WTC11 (cell line): ENCODE measurements at places on chromosomes 7 and 10.

DNA sequence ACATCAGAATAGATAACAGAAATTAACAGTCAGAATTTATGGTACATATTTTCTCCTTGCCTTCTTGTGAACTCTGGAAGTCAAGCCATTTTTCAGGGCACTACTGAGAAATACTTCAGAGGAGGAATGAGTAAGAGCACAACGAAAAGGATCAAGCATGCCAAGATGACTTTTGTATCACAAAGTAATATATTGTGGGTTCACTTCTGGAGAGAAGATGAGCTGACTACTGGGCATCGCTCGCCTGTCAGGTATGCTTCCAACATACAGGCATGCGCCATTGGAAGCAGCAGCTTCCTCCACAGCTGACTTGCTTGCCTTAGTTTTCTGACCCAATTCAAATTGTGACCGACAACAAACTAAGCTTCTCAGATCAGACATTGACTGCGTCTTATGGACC is 137.3 kb downstream of the VTI1A start:
- DNase-seq, result no peak

GRCh38 chr7:40202851-40203250 is 68.0 kb downstream of the SUGCT start:
- DNase-seq, result no peak

DNA sequence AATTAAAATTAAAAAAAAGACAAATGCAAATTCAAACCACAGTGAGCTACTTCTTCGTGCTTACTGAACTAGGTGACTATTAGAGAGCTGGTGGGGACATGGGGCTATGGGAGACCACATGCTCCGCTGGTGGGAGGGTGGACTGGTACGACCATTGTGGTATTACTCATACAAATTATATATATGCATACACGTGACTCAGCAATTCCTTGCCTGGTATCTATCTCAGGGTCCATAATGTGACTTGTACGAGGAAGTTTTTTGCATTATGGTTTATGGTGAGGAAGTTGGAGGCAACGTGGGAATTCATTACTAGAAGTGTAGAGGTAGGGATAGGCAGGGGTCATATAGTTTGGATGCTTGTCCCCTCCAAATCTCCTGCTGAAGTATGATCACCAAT is 1112.7 kb downstream of the TYW1 start:
- no peak for DNase-seq

GRCh38 chr7:115024276-115024675 is 102.4 kb downstream of the MDFIC start:
- DNase-seq, result no peak

DNA sequence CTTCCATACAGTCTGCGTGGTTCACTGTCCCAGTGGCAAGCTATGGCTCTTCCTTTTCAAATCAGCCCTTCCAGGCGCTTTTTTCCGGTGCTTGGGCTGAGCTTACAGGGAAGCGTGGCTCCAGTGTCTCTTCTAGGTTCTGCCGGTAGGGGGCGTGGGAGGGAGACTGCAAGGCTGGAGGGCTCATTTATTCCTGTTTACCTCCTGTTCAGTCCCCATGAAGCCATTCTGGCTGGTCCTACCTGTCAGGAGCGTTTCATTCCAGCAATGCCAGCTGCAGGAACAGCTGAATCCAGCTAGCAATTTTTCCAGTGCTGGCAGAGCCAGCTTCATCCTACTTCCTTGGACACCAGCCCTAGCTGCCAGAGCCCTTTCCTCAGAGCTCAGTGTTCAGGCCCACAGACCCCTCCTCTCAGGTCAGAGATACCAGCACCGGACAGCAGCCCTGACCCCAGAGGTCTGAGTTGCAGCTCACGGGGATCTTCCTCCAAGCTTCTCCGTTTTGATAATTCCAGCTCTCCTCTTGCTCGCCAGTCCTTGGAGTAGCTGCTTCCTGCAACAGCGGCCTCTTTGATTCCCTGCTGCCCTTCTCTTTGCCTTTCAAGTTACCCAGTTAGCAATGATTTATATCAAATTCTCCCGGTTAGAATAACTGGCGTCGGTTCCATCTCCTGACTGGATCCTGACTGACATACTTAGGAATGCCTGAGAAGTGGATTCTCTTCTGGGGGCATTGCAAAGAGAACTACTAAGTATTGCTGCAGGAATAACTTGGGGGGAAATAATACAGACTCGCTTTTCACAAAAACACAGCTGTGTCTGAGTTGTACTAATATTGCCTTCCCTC is 129.8 kb downstream of the FRMD4A start:
- DNase-seq, result peak; percentile 80

- DNase-seq, result no peak
Measured at GRCh38 chr7:157439761-157440160, 103.0 kb downstream of the DNAJB6 start.

DNA sequence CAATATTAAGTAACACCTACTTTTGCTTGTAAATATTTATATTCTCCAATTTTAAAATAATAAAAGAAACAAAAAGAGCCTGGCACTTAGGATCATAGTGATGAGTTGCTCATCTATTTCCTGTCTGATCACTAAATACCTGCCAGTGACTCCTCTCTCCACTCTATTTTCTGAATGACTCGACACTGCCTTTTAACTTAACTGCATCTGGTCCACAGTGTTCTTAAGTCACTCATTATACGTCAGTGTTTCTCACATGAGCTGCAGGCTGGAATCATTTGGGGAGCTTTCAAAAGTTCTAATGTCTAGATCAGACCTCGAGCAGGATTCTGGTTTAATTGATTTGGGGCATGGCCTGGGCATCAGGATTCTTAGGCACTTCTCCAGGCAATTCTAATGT is 78.0 kb upstream of the AGBL3 start:
- no peak for DNase-seq

DNA sequence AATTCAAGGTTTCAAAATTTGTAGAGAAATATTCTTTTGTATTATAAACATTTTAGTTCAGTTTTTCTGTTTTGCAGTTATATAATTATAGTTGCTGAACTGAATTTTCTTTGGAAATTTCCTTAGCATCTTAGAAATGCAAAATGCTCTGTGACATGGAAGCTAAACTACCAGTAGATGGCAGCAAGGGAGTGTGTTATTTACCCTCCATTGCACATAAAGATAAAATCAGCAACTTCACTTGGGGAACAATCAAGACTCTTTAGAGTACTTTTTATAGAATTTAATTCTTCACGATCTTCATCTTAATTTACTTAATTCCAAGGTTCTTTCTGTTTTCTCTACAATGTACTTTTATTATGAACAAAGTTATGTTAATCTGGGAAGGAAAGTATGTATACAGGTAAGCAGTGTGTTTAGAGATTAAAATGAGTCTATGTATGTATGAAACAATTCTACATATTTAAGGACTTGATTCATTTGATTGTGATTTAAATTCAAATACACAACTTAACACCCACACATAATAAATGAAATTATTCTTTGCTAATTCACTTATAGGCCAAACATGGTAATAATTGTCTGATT is 404.2 kb downstream of the THSD7A start:
- DNase-seq, result no peak

- DNase-seq, result peak; percentile 68
Measured at GRCh38 chr7:157339777-157340677, 3.2 kb downstream of the DNAJB6 start.

GRCh38 chr10:103547391-103547946 is 54.0 kb downstream of the NEURL1 start:
- DNase-seq, result no peak

- DNase-seq, result no peak
Measured at GRCh38 chr10:75538765-75539164, 107.3 kb downstream of the LRMDA start.

GRCh38 chr7:129665013-129665401 is 53.5 kb downstream of the NRF1 start:
- peak; percentile 70 for DNase-seq

GRCh38 chr10:67669978-67670377 is 26.0 kb downstream of the CTNNA3 start:
- DNase-seq, result no peak

GRCh38 chr7:8291397-8292141 is 29.6 kb upstream of the ICA1 start:
- no peak for DNase-seq
